Right forelimb (tissue), 1 donor: ENCODE measurements at places on chromosomes 6 and 20.
A peak's percentile ranks its signal among the peaks of the same experiment; 100 is the strongest.

DNA sequence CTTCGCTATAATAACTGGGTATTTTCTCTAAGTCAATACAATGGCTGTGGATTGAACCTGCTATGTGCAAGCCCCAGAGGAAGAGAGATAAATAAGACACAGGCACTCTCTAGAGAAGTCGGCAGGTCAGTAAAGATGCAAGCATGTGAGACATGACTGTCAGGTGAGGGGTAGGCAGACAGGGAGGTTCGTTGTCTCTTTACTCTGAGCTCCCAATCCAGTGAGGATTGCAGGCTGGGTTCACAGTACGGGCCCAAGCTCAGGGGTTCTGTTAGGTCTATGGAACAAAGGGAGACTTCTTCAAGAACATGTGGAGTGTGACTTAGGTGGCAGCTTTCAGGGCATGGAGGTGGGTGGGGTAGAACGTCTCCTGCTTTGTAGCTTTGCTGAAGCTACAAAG, 147.2 kb downstream of the PCSK2 start:
- no peak for DNase-seq

- DNase-seq = no peak
Measured at GRCh38 chr20:60591172-60591799, 633.1 kb downstream of the CDH26 start.

- no peak for DNase-seq
Measured at GRCh38 chr6:42281570-42281969, 63.9 kb upstream of the MRPS10 start.

GRCh38 chr6:1562171-1562955, 47.4 kb upstream of the FOXC1 start:
- DNase-seq = no peak

DNA sequence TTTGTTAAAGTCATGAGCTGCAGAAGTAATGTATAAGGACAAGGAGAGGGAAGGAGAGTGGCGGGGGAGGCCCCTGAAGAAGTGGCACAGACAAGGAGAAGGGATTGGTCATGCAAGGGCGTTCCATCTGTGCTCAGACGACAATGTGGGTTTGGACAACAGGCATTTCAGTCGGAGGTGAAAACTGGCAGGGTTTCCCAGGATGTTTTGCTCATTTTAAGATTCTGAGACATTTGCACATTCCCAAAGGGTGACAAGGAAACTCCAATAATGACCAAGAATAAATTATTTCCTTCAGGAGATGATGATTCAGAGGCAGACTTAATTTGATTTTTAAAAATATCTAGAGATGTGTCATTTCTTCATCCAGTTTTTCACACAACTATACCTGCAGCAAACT, 181.8 kb downstream of the HIVEP2 start:
- DNase-seq = no peak

DNA sequence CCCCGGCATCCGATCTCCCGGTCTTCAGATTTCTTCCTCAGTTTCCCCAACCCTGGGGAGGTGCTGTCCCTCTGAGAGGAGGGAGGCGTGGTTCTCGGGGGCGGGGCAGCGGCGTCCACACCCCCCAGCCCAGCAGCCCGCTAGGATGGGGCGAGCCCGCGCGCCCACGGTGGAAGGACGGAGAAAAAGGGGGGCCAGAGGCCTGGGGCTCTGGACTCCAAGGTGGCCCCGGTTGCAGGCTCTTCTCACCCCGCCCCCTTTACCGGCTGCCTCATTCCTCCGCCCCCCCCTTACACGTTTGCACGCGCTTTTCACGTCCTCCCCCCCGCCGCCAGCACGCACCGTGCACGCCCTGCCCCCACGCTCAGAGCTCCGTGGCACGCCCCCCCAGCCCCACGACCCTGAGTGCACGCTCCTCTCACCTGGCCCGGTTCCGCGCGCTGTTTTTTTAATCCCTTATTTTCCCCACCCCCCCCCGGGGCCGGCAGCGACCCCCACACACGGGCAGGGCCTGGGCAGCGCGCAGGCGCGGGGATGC, 402 bp downstream of the ZBTB12 start:
- no peak for DNase-seq

GRCh38 chr20:3559637-3560036, 88.8 kb downstream of the ATRN start:
- no peak for DNase-seq

DNA sequence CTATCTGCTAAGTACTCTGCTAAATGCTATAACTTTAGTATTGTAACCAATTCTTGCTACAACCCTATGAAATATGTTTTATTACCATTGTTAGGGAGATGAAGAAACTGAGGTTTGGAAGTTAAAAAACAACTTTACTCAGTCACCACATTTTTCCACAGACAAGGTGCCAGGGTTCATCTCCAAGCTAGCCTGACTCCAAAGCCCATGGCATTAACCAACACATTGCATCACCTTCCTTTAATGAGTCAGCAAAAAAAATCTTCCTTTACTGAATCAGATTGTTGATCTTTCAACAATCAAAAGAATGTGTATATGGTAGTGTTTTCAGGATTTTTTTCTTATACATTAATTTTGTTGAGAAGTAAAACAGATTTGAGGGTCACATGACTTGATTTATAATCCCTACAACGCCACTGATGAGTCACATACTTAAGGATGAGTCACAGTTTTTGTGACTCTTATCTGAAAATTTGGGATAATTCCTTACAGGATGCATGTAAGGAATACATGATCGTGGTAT, 41.5 kb downstream of the MAN1A1 start:
- DNase-seq = no peak

DNA sequence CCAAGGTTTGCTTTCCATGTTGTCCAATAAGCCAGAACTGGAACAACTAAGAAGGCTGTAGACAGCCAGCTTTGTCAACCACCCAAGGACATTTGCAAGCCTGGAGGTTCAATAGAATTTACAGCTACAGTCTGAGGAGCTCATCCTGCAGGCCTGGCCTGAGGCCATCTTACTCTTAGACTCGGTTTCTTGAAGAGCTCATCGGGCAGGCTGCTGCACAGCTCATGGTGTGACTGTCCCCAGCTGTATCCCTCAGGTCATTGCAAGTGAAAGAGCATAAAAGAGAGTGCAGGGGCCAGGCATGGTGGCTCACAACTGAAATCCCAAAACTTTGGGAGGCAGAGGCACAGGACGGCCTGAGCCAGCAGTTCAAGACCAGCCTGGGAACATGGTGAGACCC, 96.9 kb upstream of the FOXQ1 start:
- peak; percentile 7 for DNase-seq

DNA sequence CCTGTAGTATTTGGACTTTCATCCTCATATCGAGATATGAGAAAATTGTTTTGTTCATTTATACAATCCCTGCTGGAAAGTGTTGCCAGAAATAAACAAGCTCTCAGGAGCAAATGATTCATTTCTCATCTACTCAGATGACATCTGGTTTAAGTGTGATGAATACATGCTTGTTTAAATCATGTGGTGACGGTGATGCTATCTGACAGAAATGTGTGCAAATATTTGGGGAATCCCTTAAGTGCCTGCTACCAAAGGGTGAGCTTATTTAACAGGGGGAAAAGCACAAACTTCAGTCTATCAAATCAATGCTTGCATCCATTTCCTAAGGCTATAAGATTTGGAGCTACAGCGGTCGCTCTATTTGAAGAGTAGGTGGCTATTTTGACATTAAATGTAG, 368.3 kb upstream of the SASH1 start:
- DNase-seq = no peak

DNA sequence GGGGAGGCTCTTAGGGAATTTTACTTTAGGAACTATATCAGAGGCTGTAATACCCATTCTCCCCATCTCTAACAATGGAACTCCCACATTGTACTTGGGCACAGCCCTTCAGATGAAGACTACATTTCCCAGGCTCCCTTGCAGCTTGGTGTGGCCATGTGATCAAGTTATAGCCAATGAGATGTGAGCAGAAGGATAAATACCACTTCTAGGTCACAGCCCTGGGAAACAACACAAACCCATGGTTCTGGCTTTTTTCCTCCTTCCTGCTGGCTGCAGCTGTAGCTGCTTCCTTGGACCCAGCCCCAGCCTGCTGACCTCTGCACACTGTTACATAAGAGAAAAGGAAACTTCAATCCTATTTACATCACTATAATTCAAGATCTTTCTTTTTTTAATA, 445.9 kb upstream of the JARID2 start:
- no peak for DNase-seq

- DNase-seq = no peak
Measured at GRCh38 chr6:134004714-134005113, 47.7 kb downstream of the SLC2A12 start.

- no peak for DNase-seq
Measured at GRCh38 chr20:52425701-52426100, 234.1 kb upstream of the ZFP64 start.

GRCh38 chr20:57396984-57397692, 5.9 kb downstream of the RBM38 start:
- no peak for DNase-seq

- no peak for DNase-seq
Measured at GRCh38 chr6:43500921-43501320, 9.2 kb downstream of the LRRC73 start.

GRCh38 chr6:165664559-165665383, 1.7 kb upstream of the PDE10A start:
- no peak for DNase-seq

- DNase-seq = no peak
Measured at GRCh38 chr20:6388671-6389197, 265.9 kb upstream of the FERMT1 start.

- DNase-seq = no peak
Measured at GRCh38 chr6:11779329-11780096, 910 bp upstream of the ADTRP start.

DNA sequence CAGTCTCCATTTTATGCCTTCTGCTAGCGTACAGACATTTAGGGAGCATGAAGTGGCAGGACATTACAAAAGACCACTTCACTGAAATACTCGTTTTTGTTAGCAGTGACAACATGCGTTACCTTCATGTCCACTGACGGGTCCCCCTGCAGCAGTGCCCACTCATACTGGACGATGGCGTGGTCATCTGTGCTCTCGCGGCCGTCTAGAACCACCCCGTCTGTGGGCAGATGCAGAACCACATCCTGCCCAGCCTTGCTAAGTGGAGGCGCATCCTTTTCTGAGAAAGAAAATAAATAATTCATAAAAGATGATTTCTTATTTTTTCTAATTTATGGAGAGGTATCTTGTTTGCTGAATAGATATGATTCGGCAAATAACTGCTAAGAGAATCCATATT, 11.3 kb downstream of the LRP11 start:
- no peak for DNase-seq

GRCh38 chr20:20369250-20370093, 1.6 kb downstream of the INSM1 start:
- DNase-seq = no peak

DNA sequence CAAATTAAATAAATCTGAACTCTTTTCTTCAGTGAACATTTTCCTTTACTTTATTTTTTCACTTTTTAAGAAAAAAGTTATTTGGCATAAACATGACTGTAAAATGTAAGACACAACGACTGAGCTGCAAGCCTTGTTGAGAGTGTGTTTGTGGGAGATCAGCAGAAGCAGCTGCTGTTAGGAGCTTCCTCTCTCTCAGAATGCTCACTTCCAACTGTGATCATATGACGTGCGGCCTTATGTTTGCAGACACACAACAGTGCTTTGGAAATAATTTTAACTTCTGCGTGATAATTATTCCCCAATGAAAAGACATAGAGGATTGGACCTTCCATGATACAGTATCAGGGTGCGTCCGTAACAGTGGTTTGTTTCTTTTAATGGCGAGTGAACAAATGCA, 104.0 kb downstream of the ARHGAP18 start:
- no peak for DNase-seq

- DNase-seq = no peak
Measured at GRCh38 chr6:4372866-4373265, 237.5 kb upstream of the ECI2 start.

GRCh38 chr20:21677781-21678180, 27.7 kb upstream of the PAX1 start:
- no peak for DNase-seq

DNA sequence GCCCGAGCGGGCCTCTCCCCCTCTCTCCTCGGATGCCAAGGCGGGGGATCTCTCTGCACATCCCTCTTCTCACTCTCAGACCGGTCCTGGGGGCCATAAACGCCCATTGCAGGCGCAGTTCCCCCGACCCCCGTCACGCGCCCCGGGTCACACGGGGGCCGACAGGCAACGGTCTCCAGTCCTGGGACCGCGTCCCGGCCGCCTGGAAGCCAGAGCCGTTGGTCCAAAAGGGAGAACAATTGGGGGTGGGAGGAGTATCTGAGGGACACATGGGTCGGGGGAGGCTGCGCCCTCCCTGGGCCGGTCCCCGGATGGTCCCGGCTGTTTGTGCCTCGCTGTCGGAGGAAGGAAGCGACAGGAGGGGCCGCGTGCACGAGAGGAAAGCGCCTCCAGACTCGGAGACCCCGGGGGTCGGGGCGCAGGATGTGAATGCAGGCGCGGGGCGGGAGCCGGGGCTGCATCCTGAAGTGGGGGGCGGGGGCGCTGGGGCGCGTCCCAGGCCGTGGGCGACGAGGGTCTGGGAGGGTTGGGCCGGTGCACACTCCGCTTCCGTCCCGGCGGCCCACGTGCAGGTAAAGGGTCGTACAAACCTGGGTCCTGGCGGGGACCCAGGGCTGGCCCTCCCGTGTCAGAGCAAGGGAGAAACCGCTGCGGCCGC, 903 bp downstream of the SLC4A11 start:
- no peak for DNase-seq

GRCh38 chr6:34343806-34344205, 48.7 kb downstream of the NUDT3 start:
- no peak for DNase-seq

- DNase-seq = no peak
Measured at GRCh38 chr20:53794529-53795115, 201.0 kb upstream of the ZNF217 start.

GRCh38 chr6:29488874-29489273, 1.1 kb upstream of the MAS1L start:
- no peak for DNase-seq

GRCh38 chr6:32327103-32327502, 44.6 kb downstream of the TSBP1 start:
- no peak for DNase-seq

DNA sequence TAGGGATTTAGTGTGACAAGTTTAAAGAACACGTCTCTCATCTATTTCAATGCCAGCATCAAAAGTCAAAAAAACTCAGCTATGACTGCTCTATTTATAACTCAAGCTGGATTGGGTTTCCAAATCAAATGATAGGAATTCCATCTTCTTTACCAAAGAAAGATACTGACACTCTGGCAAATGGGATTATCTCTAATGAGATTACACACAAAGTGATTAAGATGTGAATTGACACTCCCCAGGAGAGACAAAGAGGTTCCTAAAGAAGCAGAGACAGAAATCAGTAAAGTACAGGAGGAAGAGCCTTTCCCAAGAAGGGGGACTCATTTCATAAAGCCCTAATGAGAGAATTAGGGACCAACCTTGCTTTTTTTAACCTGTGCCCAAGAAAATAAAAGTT, 92.1 kb downstream of the ID4 start:
- no peak for DNase-seq
